ENCODE measurements at places on chromosomes 3 and 15.

GRCh38 chr3:148992027-148992634 is 791 bp downstream of the GYG1 start:
- DNase-seq: no peak

GRCh38 chr3:359672-360071 is 163.1 kb downstream of the CHL1 start:
- no peak for DNase-seq

DNA sequence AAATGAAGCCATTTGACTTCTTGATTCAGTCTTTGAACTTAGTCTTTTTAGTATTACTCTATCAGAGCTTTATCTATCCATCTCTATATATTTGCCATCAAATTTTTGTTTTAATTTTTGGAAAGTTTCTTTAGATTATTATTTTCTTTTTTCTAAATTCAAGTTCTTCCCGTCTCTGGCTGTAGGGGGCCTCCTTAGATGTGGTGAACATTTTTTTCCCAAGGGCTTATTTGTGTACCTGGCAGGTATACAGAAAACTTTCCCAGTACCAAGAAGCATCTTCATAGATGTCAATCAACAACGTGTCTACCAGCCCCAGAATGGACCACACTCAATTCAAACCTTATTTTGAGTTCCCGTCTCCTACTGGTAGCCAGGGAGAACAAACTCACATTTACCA is 486.8 kb upstream of the CNTN4 start:
- no peak for DNase-seq

DNA sequence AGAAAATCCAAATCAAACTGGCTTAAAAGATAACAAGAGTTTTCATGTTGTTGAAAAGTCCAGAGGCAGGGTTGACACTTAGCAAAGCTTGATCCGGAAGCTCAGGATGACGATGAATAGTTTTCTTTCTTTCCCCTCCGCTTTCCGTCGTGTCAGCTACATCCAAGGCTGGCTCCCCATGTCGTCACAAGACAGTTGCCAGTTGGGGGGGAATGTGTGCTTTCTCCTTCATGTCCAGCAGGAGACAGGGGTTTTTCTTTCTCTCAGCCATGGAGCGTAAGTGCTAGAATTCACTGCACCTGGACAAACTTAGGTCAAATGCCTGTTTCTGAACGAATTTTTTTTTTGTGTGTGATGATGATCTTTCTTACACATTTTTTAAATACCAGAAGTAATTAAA is 273.8 kb upstream of the RGMA start:
- no peak for DNase-seq

DNA sequence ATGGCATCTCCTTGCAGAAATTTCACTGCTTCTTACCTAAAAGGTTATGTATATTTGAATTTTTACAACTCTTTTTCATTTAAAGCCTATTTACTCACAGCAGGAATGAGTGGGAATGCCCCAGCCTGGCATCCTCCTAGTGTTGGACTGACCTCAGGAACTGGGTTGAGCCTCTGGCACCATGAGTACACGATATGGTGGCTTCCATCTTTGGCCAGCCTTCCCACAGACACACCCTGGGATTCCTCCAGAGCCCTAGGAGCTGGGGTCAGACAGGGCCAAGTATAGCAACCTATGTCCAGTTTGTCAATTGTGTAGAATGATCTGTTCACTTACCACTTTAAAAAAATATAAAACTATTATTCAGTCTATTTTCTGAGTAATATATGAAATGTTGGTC is 57.2 kb upstream of the HEG1 start:
- DNase-seq: no peak

DNA sequence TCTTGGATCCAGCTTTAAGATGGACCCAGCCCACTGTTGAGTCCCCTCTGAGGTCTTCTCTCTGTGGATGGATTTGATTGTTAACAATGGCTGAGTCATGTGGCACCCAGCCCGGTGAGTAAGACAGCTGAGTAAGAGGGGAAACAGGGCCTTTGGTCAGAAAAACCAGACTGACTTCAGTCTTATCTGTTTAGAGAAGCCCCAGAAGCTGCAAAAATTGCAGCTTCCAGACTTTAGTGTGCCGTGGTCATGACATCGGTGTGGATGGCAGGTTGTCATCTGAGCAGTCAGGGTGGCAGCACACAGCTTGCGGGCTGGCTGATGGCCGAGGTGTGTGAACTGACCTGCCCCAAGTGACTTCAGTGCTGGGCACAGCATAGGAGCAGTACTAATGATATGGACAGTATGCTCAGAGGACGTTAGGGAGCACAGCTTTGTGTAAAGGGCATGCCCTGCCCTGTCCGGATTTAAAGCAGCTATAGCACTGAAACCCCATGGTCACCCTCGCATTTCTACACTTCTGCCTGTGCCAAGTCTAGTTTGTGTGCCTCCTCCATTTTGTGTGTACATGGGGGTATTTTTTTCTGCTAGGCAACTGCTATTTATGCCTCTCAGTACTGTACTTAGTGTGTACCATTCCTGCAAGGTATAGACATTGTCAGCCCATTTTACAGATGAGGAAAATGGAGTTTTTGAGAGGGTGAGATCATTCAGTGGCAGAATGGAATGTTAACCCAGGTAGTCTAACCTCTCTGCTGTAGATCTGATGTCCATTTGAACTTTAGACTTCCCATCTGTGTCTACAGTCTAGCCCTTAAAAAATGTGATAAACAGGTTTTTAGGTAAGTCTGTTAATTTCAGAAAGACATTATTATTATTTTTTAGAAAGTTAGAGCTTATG is 44.4 kb downstream of the FLNB start:
- DNase-seq: no peak

DNA sequence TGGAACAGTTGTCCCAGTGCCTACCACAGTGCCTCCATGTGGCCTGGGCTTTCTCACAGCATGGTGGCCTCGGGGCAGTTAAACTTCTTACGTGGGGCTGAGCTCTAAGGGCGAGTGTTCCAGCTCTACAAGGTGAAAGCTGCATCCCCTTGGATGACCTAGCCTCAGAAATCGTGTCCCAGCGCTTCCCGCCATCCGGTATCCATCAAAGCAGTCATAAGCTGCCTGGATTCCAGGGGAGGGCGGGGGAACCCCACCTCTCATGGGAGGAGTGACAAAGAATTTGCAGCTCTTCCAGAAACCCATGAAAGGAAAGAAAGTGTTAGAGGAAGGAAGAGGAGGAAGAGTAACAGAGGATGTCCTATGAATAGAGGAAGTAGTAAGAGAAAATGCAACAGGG is 45.8 kb upstream of the CCDC174 start:
- DNase-seq: no peak

DNA sequence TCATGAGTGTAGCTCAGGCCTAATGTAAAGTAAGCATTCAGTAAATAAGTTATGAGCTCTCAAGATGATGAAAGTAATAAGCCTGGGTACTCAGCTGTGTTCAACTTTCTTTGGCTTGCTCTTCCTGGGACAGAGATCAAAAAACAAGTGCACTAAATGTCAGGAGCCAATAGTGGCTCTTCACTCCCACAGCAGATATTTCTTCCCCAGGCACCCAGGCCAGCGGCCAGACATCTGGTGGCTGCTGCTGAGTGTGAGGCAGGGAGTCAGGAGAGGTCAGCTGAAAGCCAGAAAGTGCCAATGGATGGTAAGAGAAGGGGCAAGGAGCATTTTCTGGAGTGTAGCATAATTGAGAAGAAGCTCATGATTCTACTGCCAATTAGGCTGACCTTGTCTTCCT is 18.2 kb upstream of the ITGA11 start:
- no peak for DNase-seq

GRCh38 chr15:25418202-25418601 is 20.6 kb downstream of the UBE3A start:
- no peak for DNase-seq

DNA sequence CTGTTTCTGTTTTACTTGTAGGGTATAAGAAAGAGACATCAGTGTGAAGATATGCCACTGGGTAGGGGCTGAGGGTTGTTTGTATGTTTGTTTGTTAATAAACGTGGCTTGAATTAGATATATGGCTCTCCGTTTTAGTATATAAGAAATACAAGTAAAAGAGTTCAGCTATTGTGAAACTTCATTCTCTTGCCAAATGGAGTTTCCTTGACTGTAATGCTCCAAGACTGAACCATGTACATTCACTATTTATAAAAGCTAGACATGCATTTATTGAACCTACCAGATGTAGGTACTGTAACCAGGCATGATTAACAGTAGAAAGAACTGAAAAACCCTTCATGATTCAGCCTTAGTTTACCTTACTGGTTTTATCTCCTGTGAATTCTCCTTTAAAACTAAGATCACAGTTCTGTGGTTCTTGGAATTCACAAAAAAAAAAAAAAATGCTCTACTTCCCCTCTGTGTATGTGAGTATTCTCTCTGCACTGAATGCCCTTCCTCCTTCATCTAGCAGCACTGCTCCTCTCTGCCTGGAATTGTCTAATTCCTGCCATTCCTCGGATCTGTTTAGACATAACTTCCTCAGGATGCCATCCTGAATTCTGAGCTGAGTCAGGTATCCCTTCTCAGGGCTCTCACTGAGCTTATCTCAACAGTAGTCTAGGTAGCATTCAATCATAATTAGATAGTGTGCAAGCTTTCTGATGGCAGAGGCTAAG is 504.4 kb downstream of the FHIT start:
- DNase-seq: no peak

GRCh38 chr3:42489937-42490227 is 12.6 kb upstream of the VIPR1 start:
- DNase-seq: no peak

GRCh38 chr15:38247336-38247735 is 5.3 kb upstream of the SPRED1 start:
- no peak for DNase-seq

DNA sequence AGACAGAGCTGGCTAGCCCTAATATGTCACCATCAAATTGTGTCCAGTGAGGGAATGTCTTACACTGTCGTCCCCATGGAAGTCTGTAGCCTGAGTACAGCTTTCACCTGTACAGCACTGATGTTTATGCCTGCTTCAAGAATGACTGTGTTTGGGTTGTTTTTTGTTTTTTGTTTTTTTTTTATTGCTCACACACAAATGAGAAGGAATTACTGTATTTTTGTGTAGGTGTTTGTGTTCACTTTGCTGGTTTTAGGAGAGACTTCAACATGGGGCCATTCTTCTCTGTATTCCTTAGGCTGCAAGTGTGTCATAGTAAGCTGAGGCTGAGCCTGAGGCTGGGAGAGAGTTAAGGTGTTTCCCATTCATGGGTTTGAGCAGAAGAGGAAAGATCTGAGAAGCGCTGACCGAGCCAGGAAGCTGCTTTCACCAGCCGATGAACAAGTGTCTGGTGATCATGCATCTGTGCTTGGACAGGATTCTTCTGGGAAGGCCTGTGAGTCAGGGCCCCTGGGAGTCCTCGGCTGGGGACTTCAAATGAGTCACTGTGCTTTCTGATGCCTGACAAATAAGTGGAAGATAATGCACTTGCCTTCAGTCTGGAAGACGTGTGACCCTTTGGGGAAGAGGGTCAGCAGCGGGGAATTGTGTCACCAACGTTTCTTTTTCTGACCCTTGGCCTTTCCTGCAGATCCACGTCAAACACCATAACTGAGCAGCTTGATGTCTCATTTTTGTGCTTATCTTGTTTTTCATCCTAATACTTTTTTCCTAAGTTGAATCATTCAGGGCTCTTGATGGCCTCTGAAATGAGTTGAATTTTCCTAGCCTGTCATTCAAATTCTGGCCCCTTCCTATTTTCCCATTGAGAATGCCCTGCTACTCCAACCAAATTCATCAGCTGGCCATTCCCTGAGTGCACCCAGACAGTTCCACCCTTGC is 36.7 kb upstream of the ZBTB38 start:
- DNase-seq: no peak

DNA sequence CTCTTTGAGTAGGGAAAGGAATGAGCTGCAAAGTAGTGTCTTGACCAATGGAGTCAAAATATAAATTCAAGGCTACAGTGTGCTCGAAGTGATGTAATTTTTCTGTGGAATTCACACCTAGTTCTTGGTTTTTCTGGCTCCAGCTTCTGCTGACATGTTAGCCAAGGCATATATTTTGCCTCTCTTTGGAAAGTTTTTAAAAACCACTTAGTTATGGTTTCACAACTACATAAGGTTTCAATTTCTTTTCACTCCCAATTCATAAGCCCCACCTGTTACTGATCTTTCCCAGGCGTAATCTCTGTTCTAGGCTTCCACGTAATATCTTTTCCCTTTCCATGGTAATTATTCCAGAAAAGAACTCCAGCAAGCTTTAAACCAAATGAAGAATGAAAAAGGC is 46.9 kb downstream of the GADL1 start:
- DNase-seq: no peak

- no peak for DNase-seq
Observed at GRCh38 chr3:45779746-45780735, 16.3 kb downstream of the SLC6A20 start.

- DNase-seq: no peak
Observed at GRCh38 chr15:101551696-101552591, 62.4 kb upstream of the PCSK6 start.

DNA sequence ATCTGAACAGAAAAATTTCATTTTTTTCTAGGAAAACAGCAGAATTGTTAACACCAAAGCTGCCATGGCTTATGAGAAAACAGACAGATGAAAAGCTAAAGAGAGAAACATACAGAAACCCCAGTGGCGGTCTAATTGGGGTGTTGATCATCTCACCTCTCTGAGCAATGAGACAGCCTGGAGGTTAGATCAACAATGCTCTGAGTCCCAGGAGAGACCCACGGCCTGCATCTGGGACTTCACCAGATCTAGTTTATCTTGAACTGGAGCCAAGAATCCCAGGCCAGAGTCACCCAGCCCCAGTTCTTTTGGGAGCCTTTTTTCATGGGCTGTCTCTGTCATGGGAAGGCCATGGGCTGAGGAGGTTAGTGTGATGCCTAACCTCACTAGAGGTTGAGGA is 3.5 kb upstream of the GALNT15 start:
- no peak for DNase-seq

- no peak for DNase-seq
Observed at GRCh38 chr15:92968926-92969651, 69.0 kb downstream of the CHD2 start.

GRCh38 chr15:82043796-82044372 is 1.9 kb downstream of the MEX3B start:
- DNase-seq: peak; percentile 33

- no peak for DNase-seq
Observed at GRCh38 chr3:69384326-69384725, 1.6 kb downstream of the FRMD4B start.

DNA sequence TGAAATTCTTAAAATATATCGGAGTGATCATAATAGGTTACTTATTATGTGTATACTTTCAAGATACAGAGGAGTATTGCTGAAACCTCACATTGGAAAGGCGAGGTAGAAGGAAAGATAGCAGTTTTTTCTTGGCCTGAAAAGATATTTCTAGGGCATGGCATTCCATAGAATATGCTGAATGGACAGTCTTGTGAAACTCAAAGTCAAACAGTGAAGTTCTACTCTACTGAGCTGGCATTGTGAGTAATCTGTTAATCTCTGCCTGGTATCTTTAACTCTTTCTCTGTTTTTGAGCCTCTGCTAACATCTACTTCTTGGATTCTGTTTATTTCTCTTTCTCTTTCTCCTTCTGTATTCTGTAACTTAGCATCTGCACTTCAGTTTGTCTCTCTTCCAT is 176.3 kb upstream of the ZBTB20 start:
- no peak for DNase-seq

- no peak for DNase-seq
Observed at GRCh38 chr3:187403768-187404288, 35.6 kb downstream of the RTP4 start.

GRCh38 chr15:51299187-51300015 is 39.0 kb downstream of the CYP19A1 start:
- no peak for DNase-seq

GRCh38 chr15:42826251-42826890 is 89.4 kb upstream of the CDAN1 start:
- no peak for DNase-seq

All from C1 segment of cervical spinal cord (tissue), 14 donors.